ENCODE measurements at places on chromosomes 6 and 20.
A peak's percentile ranks its signal among the peaks of the same experiment; 100 is the strongest.

DNA sequence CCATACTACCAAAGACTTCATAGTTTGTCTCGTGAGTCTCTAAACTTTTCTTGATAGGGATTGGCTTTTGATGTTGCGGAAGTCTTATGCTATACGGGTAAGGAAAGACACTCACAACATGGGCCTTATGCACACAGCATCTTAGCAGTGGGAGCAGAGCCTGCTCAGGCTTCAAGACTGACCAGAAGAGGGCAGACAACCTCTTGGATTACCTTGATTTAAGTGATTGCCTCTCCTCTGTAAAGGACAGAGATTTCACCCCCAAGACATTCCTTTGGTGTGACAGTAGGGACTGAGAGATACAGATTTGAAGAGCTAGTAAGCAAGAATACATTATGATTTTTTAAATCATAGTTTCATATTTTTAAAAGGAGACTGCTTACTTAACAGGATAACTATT lies 71.0 kb upstream of the SAMD3 start:
- H3K27me3 ChIP-seq: no peaks in the 10 kb centered on the region
- H3K4me1 ChIP-seq: no peaks in the 10 kb centered on the region
- no peak overlapping the region for H3K27ac ChIP-seq

- H3K27ac ChIP-seq: no peak overlapping the region
- H3K4me1 ChIP-seq: no peaks in the 10 kb centered on the region
Observed at GRCh38 chr20:21048841-21049273, 57.3 kb downstream of the LINC00237 start.

DNA sequence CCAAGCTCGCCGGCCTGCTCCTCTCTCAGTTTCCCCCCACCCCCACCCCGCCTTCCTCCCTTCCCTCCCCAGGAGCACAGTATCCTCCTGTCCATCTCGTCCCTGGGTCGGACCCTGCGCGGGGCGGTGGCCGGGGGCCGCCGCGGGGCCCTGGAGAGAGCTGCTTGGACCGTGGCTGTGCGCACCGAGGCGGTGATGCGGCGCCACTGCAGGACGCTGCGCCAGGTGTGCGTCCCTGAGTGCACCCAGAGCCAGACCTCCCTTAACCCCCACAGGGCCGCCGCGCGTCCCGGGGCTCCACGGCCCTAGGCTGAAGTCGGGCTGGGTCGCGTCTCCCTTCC lies 2.2 kb downstream of the C20orf204 start:
- DNase-seq: no peak
- H3K4me3 ChIP-seq: no peak overlapping the region
- no peaks in the 10 kb centered on the region for H3K4me1 ChIP-seq
- H3K27ac ChIP-seq: no peak overlapping the region

DNA sequence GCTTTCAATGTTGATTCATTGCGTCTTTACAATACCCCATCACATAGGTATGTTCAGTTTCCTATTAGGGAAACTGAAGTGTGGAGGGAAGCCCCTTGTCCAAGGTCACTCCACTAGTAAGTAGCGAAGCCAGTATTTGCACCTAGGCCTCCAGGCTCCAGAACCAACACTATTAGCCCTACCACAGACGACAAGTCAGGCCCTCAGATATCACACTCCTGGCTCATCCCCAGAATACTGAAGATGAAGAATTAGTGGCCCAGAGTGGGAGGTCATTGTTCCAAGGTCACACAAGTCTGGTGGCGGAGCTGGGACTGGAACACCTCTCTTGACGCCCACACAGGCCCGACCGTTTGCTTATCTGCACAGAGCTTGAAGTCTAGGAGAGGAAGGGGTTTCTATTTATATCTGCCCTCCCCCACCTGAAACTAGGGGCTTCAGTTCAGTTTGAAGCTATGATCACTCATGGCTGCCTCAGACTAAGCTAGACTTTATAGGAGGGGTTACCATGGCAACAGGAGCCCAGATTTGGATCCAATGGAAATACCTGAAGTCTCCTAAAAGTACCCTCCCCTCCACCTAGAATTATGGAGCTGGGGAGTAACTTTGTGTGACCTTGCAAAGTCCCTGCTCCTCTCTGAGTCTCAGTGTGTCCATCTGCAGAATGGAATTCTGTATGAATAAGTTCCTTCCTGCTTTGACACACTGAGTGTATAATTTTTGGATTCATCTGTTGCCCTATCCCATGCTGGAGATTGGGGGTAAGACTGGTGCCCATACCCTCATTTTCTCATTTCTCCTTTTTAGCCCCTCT lies 2.2 kb downstream of the SNTA1 start:
- H3K4me3 ChIP-seq: no peak overlapping the region
- H3K36me3 ChIP-seq: peaks cover 14% of the 10 kb centered on the region
- DNase-seq: no peak
- H3K27ac ChIP-seq: no peak overlapping the region
- H3K27me3 ChIP-seq: no peaks in the 10 kb centered on the region

DNA sequence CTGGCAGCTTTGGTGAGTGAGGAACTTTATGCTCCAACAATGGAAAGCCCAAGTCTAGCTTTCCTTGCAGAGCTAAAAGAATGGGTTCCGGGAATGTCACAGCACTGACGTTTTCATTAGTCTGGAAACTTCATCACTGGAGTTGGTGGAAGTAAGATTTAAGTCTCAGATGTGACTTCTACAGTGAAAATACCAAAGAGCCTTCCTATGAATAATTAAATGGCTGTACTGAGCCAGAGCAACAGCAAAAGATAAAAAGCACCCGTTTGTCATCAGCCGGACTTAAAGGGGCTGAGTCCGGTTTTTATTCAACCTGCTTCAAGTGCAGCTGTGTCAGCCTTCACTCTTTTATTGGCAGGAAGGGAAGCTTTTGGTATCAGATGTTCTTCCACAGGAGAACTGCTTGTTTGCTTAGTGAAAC lies 46.5 kb upstream of the SHLD1 start:
- H3K36me3 ChIP-seq: no peaks in the 10 kb centered on the region
- peak; percentile 16 for DNase-seq
- H3K4me3 ChIP-seq: no peak overlapping the region
- no peaks in the 10 kb centered on the region for H3K4me1 ChIP-seq
- H3K27me3 ChIP-seq: no peaks in the 10 kb centered on the region

DNA sequence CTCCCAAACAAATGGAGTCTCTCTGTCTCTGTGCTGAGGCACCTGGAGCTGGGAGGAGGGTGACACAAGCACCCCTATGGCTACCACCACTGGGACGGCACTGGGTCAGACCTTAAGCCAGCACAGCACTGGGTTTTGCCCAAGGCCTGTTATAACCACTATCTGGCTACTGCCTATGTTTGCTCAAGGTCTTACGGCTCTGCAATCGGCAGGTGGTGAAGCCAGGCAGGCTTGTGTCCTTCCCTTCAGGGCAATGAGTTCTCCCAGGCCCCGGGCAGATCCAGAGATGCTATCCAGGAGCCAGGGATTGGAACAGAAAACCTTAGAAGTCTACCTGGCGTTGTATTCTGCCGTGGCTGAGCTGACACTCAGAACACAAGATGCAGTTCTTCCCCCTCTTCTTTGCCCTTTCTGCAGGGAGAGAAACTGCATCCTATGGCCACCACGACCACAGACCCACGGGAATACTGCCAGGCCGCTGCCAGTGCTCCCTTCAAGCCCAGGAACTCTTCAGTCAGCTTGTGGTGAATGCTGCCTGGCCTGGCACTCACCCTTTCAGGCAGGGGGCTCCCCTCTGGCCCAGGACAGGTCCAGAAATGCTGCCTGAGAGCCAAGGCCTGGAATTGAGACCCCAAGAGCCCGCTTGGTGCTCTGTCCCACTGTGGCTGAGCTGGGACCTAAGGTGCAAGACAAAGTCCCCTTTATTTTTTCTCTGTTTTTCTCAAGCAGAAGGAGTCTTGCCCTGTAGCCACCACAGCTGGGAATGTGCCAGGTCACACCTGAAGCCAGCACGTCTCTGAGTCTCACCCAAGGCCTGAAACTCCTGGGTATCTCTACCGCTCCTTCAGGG lies 67.0 kb upstream of the FRMD1 start:
- H3K27me3 ChIP-seq: no peaks in the 10 kb centered on the region
- H3K4me3 ChIP-seq: no peak overlapping the region
- no peak for DNase-seq

GRCh38 chr6:49541210-49541724 lies 9.2 kb upstream of the C6orf141 start:
- H3K4me3 ChIP-seq: no peak overlapping the region
- H3K36me3 ChIP-seq: no peaks in the 10 kb centered on the region
- H3K27me3 ChIP-seq: no peaks in the 10 kb centered on the region
- peak; percentile 52 for DNase-seq
- no peak overlapping the region for H3K27ac ChIP-seq

- no peaks in the 10 kb centered on the region for H3K36me3 ChIP-seq
- H3K27ac ChIP-seq: no peak overlapping the region
- no peak overlapping the region for H3K4me3 ChIP-seq
- no peaks in the 10 kb centered on the region for H3K27me3 ChIP-seq
- DNase-seq: no peak
Observed at GRCh38 chr6:14067656-14068055, 49.9 kb upstream of the CD83 start.

DNA sequence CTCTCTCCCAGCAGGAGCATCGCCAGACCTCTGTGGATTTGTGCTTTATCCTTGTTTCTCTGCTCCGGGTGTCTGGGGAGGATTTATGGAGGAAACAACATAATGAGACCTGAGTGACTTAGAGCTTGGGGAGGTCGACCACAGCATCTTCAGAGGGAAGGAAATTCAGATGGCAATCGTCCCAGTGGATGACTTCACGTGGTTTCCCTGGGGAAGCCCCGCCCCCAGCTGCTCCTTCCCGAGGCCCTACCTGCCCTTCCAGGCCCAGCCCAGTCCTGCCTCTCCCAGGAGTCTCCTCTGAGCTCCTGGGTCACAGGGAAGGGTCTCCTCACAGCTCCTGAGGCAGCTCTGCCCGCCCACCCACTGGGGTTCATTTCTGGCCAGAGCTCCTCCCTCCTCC lies 430.3 kb upstream of the SULF2 start:
- H3K4me1 ChIP-seq: no peaks in the 10 kb centered on the region
- DNase-seq: peak; percentile 21
- H3K27ac ChIP-seq: no peak overlapping the region
- no peak overlapping the region for H3K4me3 ChIP-seq
- H3K27me3 ChIP-seq: no peaks in the 10 kb centered on the region

DNA sequence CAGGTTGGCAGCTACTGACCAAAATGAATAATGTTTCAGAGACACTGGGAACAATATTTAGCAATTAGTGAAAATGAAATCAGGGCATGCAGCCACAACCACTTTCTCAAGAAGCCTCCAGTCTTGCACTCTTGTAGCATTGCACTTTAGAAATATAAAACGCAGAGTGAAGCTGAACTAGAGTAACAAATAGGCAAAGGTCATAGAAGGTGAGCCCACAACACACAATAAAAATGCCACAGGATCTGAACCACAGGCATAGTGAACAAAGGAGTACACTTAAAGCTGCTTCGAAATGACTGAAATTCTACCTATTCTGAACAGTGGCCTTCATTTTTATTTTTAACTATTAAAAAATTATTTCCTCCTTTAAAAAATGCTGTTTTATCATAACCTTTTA lies 25.0 kb downstream of the DDO start:
- no peak for DNase-seq
- H3K27me3 ChIP-seq: no peaks in the 10 kb centered on the region
- H3K36me3 ChIP-seq: no peaks in the 10 kb centered on the region
- H3K4me3 ChIP-seq: no peak overlapping the region
- H3K4me1 ChIP-seq: no peaks in the 10 kb centered on the region

DNA sequence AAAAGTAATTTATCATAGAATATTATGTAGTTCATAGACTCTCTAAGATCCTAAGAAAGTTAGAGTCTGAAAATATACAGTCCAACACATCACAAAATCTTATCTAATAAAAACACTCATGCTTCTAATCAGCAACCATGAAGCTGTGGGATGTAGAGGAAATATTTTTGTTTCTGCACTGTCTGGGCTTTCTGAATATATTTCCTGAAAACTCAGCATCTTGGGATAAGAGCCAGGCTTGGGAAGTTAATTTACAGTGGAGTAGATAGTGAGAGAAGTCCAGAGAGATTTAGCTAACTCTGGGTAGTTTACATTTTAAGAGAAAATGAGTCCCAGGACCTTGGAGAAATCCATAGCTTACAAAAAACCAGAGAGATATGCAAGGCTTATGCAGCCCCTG lies 150.4 kb upstream of the BMP5 start:
- no peaks in the 10 kb centered on the region for H3K27me3 ChIP-seq
- no peaks in the 10 kb centered on the region for H3K4me1 ChIP-seq
- DNase-seq: no peak
- no peaks in the 10 kb centered on the region for H3K36me3 ChIP-seq

DNA sequence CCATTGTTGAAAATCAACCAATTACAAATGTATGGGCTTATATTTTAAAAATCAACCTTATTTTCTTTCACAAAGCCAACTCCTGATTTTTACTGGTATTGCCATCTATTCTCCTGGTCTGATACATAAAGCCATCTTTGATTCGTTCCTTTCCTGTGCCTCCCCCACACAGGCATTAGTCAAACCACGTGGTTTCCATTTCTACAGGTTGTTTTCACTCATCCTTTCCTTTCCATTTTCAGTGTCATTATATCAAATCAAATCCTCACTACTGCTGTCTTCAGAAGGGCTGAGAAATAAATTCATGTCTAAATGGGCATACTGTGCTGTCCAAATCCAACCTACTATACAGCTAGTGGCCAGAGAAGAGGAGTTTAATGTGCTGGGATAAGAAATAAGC lies 281.3 kb downstream of the FOXC1 start:
- no peak overlapping the region for H3K27ac ChIP-seq
- H3K27me3 ChIP-seq: no peaks in the 10 kb centered on the region

DNA sequence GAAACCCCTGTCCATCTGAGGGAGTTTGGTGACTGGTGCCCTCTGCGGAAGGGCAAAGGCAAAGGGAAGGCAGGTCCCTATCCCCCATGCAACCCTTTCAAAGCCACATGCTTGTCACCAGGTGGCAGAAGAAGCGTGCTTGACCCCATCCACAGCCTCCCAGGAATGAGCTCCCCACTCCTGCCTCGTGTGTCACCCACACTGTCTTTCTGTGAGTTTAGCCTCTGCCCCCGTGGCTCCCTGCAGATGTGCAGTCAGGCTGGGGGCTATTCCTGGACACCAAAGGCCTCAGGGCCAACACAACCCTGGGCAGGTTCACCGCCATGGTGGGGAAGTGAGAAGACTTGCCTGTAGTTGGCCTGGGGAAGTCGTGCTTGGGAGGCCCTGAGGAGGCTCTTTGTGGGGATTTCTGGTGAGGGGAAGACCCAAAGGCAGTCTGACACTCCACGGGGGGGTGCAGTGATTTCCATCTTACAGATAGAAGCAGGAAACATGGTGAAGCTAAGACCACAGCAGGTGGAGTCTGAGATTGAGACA lies 16.6 kb upstream of the PCMTD2 start:
- no peak for DNase-seq
- no peaks in the 10 kb centered on the region for H3K36me3 ChIP-seq
- no peak overlapping the region for H3K4me3 ChIP-seq
- H3K4me1 ChIP-seq: peaks cover 6% of the 10 kb centered on the region
- H3K27ac ChIP-seq: no peak overlapping the region
- no peaks in the 10 kb centered on the region for H3K27me3 ChIP-seq

GRCh38 chr6:150666071-150666470 lies 66.4 kb downstream of the PLEKHG1 start:
- no peak overlapping the region for H3K27ac ChIP-seq
- H3K36me3 ChIP-seq: peaks cover 2% of the 10 kb centered on the region
- H3K4me1 ChIP-seq: peaks cover 7% of the 10 kb centered on the region
- no peaks in the 10 kb centered on the region for H3K27me3 ChIP-seq
- no peak overlapping the region for H3K4me3 ChIP-seq
- no peak for DNase-seq

Measured in small intestine (tissue), 16 donors.